ENCODE measurements at places on chromosomes 4 and X. TPM values are rescaled to one million over a fixed set of nuclear protein-coding genes. Genes with fewer than 3 reads are reported as not detected.

Gene ARHGEF6
- polyA plus RNA-seq, result 2.3 TPM

Gene GCNA
- polyA plus RNA-seq, result 0.38 TPM

Gene CXCL3
- polyA plus RNA-seq, result not detected

Gene IL2
- not detected for polyA plus RNA-seq

Gene LPAR4
- not detected for polyA plus RNA-seq

Gene KDR
- 55.6 TPM for polyA plus RNA-seq

Gene ERCC6L
- 2.4 TPM for polyA plus RNA-seq

Gene RS1
- not detected for polyA plus RNA-seq

Gene GPR34
- 0.34 TPM for polyA plus RNA-seq

Gene TSPAN7
- polyA plus RNA-seq, result 41.4 TPM

Gene MAGEA10
- polyA plus RNA-seq, result not detected

Gene VSIG1
- not detected for polyA plus RNA-seq

Gene MAGED4
- 29.7 TPM for polyA plus RNA-seq

Gene ADAM29
- polyA plus RNA-seq, result not detected

Gene EPHA5
- 0.37 TPM for polyA plus RNA-seq

Gene SRPX
- polyA plus RNA-seq, result 21.4 TPM

Gene DOK7
- 14.4 TPM for polyA plus RNA-seq

Gene NUP62CL
- 20.5 TPM for polyA plus RNA-seq

Gene COL4A6
- polyA plus RNA-seq, result 53.0 TPM

Gene MAGEC2
- polyA plus RNA-seq, result not detected

Gene ACOX3
- polyA plus RNA-seq, result 19.1 TPM

Gene ZFYVE28
- 1.3 TPM for polyA plus RNA-seq

Gene SCRG1
- 2.7 TPM for polyA plus RNA-seq

Gene GYPA
- 0.81 TPM for polyA plus RNA-seq

Gene DIAPH2
- polyA plus RNA-seq, result 17.4 TPM

Gene SSX2
- polyA plus RNA-seq, result not detected

Gene CDS1
- polyA plus RNA-seq, result 1.9 TPM

Gene FGD1
- polyA plus RNA-seq, result 29.9 TPM

Data from cardiac muscle cell (in vitro differentiated cells and primary cell).